ENCODE measurements at places on chromosomes 16 and 17.

DNA sequence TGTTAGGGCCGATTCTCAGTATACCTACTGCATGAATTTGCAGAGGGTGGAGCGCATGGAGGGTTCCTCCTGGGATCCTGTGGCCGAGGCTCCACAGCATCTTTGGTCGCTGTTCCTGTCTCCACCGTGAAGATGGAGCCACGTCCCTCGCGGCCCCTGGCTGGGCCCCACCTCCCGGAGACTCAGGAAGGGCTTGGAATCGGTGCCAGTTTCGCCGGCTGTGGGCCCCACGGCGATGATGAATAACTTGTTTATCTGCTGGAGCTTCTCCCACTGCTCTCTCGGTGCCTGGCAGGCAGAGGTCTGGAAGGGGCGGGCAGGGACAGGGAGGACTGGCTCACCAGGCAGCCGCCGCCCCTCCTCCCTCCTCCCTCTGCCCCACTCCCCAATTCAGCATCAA lies 8.1 kb downstream of the SLC5A11 start:
- peak; percentile 42 for DNase-seq

DNA sequence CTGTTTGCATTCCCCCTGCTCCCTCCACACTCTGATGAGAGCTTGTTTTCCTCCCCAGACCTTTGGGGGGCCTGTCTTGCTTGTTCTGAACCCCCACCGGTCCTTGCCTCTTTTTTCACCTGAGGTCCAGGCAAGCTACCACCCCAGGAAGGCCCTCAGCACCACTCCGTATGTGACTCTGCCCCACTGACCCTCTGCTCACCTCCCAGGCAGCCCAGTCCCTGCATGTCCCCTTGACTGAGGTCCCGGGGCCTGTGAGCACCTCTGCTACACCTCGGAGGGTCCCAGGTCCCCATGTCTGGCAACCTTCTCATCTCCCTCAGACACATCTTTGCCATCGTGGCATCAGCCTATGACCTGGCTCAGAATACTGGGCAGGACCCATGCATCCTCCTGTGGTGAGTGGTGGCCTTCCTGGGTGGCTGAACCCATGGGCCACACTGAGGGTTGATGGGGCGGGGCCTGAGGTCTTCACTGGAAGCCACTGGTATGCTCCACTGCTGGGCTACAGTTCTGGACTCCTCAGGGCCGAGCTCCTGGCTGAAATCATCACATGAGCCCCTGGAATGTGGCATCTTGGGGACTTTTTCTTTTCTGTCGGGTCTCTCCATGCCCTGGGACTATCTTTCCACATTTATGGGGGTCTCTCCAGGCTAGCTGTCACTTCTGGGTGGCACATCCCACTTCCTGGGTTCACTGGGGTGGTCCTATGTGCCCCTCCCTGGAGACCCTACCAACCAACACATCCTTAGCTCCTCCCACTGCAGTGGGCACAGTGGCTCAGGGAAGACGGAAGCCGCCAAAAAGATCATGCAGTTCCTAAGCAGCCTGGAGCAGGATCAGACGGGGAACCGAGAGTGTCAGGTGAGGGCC lies 3.5 kb downstream of the MYO15B start:
- DNase-seq = no peak

DNA sequence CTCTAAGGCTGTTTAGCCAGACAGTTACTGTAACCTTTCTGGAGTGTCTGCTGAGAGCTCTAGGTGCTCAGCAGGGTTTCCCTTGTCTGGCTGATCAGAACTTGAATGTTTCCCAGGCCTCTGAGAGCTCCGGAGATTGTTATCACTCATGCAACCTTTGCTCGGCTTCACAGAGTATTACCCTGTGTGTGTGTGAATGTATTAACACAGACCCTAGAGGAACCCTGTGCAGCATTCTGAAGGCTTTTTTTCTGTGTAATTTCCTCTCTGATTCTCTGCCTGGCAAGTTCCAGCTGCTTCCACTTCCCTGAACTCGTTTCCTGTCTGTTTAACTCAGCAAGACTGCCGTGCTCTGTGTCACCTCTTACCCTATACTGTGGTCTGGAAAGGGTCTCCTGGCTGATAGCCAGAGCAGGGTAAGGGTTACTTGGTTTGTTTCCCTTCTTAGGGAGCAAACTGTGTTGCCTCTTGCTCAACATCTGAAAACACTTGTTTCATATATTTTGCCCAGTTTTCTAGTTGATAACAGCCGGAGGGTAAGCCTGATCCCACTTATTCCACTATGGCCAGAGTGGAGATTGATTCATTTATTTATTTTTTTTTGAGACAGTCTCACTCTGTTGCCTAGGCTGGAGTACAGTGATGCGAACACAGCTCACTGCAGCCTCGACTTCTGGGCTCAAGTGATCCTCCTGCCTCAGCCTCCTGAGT lies 21.7 kb downstream of the PRMT7 start:
- no peak for DNase-seq

GRCh38 chr16:73131156-73131862 lies 83.4 kb upstream of the ZFHX3 start:
- no peak for DNase-seq

DNA sequence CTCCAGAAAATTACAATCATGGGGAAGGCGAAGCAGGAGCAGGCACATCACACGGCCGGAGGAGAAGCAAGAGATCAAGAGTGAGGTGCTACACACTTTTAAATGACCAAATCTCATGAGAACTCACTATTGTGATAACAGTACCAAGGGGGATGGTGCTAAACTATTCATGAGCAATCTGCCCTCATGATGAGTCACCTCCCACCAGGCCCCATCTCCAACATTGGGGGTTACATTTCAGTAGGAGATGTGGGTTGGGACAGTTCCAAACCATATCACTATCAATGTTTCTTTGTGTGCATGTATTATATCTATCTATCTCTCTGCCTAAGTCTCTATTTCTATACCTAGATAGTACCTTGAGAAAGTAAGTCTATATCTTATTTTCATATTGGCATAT lies 724.8 kb downstream of the CDH11 start:
- DNase-seq = no peak

- no peak for DNase-seq
Observed at GRCh38 chr16:63461248-63461841, 1425.1 kb upstream of the CDH8 start.

DNA sequence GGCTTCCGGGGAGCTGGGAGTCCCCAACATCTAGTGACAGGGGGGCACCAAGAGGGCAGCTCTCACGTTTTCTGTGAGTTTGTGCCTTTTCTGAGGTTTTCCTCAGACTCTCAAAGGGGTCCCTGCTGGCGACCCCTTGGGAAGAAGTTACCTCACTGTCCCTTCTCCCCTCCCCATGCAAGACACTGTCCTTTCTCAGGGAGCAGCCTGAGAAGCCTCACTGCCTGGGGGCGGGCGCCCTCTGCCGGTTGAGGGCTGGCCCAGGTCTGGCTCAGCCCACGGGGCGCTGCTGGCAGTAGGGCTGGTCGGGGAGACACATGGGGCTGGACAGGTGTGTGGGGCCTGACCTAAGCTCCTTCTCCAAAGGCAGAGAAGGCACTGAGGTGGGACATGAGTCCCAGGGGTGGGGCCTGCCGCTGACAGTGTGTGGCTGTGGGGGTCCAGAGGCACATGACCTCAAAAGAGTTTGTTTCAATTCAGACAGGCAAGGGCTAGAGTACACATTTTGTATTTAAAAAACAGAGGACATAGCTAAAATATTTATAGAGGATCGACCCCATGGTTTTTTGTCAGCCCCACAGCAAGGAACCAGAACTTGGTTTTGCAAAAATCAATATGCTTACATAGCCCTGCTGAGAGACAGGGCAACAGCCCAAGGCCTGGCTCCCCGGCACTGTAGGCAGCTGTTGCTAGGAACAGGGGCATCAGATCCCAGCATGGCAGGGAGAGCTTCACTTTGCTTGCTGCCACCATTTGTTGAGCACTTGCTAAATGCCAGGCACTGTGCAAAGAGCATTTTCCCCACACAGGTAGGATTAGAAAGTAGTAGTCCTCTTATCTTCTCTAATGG lies 18.5 kb upstream of the ALDH3A1 start:
- DNase-seq = peak; percentile 93

DNA sequence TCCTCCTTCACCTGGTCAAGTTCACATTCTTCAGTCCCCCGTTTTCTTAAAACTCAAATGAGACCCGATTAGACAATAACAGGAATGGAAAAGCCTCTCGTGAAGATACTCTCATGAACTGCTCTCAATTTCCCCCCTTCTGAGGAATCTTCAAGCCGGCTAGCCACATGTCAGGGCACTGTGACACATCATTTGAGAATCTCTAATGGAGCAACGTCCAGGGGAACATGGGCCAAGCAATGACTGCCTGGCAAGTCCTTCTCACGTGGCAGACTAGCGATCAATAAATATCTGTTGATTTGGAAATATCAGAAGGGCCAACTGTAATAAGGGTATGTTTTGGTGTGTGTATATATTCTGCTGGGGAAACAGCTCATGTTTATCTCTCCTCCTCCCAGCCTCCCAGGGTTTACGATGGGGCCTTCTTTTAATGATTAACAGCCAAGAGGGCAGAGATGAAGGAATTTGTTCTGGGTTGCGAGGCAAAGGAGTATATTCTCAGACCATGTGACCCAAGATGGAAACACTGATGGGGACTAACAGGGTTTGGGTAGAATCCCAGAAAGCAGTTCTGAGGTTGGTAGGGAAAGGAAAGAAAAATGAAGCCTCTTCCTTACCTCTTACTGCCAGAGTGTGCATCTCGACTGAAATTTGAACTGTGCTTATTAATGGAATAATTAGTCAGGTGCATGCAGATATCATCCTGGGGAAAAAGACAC lies 21.4 kb downstream of the TTLL6 start:
- peak; percentile 71 for DNase-seq

DNA sequence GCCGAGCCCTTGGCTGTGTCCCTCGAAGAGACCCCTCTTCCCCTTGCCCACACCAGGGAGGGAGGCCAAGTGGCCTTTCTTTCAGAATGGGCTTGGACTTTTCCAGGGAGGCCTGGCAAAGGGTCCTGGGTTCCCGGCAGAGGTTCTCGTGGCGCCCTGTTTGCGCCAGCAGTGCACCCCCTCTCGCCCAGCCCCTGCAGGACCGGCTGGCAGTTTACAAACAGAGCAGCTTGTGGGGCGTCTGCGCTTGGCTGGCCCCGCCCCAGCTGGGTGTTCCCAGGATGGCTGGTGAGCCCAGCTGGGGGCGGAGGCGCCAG lies 137.8 kb upstream of the CIBAR2 start:
- no peak for DNase-seq

GRCh38 chr16:14353340-14353739 lies 276.7 kb downstream of the PARN start:
- no peak for DNase-seq

DNA sequence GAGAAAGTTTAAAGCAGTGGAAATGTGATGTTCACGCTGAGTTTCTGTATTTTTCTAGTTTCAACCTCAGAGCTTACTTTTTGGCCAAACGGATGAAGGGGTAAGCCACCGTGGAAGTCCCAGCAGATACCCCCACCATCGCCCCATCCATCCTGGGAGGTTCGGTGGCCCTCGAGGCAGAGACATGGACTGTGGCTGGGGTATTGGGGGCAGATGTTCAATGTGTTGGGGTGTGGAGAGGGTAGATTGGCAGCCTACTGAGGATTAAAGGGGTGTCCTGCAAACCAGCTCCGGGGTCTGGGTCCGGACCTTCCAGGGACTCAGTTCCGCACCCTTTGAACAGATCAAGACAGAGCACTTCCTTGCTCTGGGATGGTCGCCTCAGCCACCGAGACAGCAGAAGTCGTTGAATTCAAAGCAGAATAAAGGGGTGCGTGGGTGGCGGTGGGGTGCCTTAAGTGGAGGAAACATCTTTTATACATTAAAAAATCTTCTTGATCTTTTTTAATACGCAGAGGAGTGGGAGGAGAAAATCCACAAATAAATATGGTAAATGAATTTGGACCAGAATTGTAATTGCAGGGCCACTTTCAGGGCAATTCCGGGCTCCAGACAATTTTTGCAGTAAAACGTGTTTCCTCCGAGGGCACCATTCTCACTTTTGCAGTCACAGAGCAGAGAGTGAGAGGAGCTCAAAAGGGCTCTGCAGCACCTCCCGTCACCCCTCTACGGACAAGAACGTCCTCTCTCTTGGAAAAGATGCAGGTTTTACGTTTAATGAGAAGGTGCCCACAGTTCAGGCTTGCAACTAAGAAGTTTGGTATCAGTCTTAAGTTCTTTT lies 8.2 kb upstream of the CBX8 start:
- DNase-seq = no peak

DNA sequence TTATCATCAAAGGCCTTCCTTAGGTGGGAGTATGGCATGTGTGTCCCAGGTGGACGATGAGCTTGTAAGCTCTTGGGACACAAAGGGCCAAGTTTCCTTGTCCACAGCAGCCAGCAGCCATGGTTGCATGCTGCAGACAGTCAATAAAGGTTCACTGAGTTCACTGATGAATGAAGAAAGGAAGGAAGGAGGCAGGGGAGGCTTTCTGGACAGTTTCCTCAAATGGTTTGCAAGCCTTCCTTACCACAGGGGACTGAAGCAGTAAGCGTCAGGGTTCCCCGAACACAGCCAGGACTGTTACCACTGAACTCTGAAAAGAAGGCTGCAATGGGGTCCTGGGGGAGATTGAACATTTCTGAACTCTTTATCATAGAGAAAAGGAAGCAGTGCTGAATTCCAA lies 111.1 kb downstream of the GAS7 start:
- no peak for DNase-seq

DNA sequence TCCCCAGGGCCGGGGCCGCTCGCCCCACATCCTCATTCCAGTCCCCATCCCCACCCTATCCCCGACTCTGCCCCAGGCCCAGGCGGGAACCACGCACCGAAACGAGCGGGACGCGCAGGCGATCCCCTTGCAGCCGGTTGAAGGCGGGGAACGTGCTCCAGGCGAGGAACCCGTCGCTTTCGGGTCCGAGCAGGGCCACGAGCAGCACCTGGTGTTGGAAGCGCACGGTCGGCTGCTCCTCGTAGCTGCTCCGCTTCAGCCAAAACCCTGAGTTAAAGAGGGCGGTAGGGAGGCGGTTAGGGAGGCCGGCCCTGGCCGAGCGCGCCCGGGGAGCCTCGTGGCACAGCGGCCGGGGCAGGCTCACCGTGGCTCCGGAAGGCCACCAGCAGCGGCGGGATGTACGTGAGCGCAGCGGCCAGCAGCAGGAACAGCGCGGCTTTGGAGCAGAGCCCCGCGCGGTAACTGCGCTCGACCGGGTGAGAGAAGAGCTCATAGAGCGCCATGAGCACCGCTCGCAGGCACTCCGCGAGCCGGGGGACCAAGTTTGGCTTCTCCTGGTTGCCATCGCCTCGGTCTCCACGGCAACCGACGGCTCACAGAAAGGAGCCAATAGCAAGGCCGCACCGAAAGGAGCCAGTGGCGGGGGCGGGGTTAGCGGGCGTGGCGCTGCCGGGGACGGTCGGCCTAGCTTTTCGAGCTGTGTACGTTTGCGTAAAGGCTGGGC lies at the start of gene TMEM231:
TSS of gene TMEM231 (minus strand) at position 546 of the 724 bp plus-strand sequence. CDS start at position 503, 43 bp downstream.
- DNase-seq = peak; percentile 98

- DNase-seq = no peak
Observed at GRCh38 chr17:77438241-77439188, 297.7 kb downstream of the SEC14L1 start.

GRCh38 chr17:42474276-42474675 lies 15.6 kb downstream of the ATP6V0A1 start:
- DNase-seq = no peak

Data from HTR-8/SVneo (cell line).